ENCODE measurements at places on chromosomes 16 and 17.
A peak's percentile ranks its signal among the peaks of the same experiment; 100 is the strongest.

DNA sequence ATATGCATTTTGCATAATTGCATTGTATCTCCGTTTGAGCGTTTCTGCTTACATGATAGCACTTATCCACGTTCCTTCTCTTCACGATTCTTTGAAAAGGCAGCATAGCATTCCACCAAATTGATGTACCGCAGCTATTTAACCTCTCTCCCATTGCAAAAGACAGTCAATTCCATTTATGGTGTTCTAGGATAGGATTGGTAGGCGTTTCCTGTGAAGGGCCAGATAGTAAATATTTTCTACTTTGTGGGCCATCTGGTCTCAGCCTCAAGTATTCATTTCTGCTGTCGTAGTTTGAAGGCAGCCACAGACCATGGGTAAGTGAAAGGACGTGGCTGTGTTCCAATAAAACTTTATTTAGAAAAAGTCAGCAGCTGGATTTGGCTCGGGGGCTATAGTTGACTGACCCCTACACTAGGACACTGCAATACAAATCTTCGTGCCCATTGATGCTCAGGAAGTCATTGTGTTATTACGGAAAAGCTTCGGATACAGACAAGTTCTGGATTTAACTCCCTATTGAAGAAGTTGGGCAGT is 10.1 kb downstream of the SNX29 start:
- no peak for DNase-seq

- DNase-seq, result no peak
These were observed 11.2 kb upstream of the SBK1 start for GRCh38 chr16:28280881-28281836.

GRCh38 chr17:58402679-58403078 is 14.7 kb downstream of the RNF43 start:
- DNase-seq, result peak; percentile 28

DNA sequence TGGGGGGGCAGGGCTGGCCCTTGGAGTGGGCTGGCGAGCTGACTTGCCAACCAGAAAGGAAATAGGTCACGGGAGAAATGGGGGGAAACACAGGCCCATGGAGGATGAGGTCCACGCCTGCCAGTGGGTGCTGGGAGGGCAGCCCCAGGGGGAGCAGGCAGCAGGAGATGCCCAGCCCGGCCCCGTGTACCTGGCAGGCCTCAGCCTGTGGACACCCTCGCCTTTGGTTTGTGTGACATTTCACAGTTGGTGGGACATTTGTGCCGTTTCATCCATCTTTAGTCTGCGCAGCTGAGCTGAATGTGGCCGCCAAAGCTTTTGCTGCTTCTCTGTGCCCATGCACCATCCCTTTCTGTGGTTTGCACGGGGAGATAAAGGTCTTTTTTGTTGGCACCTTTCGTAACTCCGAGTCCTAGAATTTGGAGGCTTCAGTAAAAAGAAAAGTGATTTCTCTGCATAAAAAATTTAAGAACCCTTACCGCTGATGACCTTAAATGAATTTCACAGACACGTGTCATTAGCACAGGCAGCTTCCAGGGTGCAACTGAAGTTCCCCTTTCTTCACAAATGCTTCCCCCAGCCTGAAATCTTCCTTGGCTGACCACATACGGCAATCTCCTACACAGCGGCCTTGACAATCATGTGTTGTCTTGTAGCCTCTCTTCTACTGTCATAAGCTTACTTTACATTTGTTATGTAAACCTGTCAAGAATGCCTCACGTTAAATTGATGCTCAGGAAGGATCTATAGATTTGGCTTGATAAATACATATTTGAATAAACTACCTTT is 193.6 kb downstream of the RPTOR start:
- DNase-seq, result no peak

DNA sequence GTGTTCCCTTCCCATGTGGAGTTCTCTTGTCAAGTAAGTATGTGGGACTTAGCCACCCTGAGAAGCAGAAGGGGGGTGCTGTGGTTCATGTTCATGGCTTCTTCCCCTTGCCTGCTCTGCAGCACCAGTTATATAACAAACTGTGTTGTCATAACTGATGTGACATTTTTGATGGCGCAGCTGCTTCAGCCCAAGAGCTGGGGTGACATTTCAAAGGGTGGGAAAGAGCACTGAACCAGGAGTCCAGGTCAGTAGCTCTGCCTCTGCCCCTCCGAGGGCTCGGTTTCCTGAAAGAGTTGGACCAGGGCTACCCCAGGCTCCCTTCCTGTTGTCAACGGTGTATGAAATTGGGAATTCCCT is 7.4 kb downstream of the GNAO1 start:
- no peak for DNase-seq

DNA sequence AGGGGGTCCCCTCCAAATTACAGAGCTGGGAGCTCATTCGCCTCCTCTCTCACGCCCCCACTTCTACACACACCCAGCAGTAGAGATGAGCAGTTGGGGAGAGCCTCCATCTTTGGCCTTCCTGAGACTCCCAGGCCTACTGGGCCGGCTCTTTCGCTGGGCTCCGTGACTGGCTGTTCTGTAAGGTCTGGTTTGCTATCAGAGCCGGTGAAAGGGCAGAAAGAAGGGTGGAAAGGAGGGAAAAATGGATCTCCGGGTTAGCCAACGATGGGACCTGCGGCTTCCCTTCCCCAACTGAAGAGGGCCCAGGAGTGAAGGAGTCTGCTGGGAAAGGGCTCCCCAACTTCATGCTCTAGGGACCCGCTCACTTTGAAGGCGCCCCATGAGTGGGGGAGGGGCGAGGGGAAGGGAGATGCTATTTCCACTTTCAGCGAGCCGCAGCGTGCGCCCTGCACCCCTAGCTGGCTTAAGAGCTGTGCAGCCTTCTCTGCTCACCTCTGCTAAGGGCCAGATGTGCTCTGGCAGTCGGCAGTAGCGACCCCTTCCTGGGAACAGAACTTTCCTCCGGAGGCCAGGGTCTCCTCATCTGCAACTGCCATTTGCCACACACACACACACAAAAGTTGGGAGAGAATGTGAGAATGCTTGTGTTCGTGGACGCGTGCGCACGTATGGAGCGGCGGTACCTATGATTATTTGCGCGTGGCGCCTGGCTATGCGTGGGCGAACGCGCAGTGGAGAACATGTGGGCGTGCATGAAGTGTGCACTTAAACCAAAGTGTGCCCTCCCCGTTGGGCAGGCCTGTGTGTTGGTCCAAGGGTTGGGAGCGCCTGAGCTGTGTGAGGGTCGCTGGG is 2.9 kb upstream of the FOXF1 start:
- DNase-seq, result no peak

DNA sequence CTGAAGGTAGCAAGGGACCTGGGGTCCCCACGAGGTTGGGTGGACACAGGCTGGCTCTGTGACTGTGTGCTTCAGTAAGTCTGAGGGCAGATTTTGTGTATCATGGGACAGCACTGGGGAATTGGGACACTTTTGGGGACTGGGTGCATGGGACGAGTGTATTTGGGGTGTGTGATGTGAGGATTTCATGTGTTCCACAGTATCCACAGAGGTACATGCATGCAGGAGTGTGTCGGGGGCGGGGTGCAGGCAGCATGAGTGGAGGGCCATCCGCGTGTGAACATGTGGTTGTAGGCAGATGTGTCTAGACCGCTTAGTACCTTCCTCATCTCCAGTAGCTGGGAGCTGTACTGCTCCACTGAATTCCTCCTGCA is 1.1 kb upstream of the DLX3 start:
- no peak for DNase-seq

DNA sequence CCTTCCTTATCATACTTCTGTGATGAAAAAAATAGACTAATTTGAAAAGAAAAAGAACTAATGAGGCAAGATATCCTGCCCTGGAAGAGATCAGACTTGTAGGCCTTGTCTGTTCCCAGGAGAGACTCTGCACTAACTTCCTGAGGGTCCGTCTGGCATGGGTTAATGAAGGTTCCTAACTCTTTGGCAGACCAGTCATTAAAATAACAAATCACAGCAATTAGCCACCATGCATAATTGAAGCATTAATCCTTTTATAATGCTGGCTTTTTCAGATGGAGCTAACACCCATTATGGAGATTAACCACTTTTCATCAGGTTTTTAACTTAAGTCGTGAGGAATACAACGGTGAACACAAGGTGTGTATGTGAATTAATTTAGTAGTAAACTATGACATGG is 10.4 kb upstream of the KRT10 start:
- no peak for DNase-seq

DNA sequence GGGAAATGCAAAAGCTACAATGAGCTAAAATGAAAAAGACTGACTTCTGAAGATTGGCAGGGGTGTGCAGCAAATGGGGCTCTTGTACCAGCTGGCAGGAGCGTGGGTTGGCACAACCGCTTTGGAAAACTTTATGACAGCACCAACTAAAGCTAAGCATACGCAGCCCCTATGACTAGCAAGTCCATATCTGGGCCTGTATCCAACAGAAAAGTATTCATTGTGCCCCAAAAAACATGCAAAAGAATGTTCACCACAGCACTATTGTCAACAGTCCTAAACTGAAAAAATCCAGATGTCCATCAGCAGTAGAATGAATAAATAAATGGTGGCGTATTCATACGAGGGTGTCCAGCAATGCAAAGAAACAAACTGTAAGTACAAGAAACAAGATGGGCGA is 22.6 kb upstream of the ITGA3 start:
- DNase-seq, result peak; percentile 50

Measured in myocyte (in vitro differentiated cells).